ENCODE measurements at places on chromosomes 12 and 14. TPM values are rescaled to one million over a fixed set of nuclear protein-coding genes. Genes with fewer than 3 reads are reported as not detected.

The BCL11B gene
- total RNA-seq, result 0.16 TPM

The PXN gene
- total RNA-seq, result 79.9 TPM

GRCh38 chr14:57502586-57503254 lies 9.1 kb upstream of the CCDC198 start:
- no peak for DNase-seq

GRCh38 chr14:20988717-20989470 lies 886 bp upstream of the METTL17 start:
- DNase-seq, result no peak

DNA sequence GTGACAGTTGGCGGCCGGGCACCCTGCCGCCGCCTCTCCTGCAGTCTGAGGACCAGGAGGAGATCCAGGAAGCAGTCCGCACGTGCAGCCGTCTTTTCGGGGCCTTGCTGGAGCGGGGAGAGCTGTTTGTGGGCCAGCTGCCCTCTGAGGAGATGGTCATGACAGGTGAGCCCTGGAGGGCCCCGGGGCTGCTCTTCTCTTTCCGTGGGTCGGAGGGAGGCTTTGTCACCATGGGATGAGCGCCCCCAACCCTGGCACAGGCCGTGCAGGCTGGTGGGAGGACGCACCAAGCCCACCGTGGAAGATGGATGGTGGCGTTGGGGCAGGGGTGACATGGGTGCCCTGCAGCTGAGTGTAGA lies 532 bp downstream of the NOC4L start:
- no peak for DNase-seq

- no peak for DNase-seq
Observed at GRCh38 chr14:61257469-61258057, 23.6 kb downstream of the TMEM30B start.

DNA sequence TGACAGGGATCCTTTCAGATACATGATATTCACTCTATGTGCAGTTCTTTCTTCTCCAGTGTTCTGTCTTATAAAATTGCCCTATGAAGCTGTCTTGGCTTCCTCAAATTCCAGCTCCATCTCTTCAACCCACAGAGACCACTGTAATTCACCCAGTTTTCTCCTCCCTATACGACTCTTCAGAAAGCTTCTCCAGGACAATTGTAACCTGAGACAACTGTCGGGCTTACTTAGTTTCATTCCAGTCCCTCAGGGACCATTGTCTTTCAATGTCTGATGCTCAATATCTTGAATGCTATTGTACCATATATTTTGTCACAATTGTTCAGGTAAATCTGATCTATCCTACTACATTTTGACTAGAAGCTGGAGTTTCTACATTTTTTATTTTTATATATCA lies 345.3 kb downstream of the RPL10L start:
- DNase-seq, result no peak

DNA sequence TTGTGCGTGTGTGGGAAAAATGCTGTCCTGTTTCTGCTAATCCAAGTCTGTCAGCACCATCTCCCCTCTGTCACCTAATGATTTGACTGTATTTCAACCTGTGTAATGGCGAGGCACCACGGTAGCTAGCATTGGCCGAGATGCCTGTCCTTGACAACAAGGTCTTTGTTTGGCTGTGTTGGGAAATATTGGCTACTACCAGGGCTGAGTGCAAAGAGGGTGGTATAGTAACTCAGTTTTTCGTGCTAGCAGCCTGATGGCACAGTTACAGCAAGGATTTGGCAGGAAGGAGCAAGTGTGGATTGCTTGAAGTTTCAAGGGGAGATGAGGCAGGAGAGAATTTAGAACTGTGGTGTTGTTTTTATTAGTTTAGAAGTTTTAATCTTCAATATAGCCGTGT lies 440.3 kb upstream of the RGS6 start:
- DNase-seq, result no peak

GRCh38 chr14:101072070-101072469 lies 168.5 kb upstream of the RTL1 start:
- DNase-seq, result peak; percentile 65

Measured in osteocyte (in vitro differentiated cells).